Thymus (tissue), 14 donors: ENCODE measurements at places on chromosomes 4 and X. TPM values are rescaled to one million over a fixed set of nuclear protein-coding genes. Genes with fewer than 3 reads are reported as not detected.

DNA sequence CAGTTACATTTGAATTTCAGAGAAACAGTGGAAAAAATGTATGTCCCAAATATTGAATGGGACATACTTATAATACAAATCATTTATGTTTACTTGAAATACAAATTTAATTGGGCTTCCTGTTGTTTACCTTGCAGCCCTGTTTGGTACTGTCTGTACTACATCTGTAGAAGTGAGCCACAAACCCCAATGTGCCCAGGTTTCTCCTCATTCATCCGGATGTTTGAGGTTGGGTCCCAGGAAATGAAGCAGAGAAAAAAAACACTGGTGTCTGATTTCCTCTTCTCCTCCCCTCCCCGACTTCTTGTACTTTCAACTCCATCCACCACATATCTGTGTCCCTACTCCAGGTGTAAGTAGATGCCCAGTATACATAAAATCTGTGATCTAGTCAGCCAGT is 27.1 kb upstream of the SCRG1 start:
- DNase-seq: no peak

GRCh38 chrX:130079824-130080406 is 30.4 kb downstream of the ELF4 start:
- no peak for DNase-seq

DNA sequence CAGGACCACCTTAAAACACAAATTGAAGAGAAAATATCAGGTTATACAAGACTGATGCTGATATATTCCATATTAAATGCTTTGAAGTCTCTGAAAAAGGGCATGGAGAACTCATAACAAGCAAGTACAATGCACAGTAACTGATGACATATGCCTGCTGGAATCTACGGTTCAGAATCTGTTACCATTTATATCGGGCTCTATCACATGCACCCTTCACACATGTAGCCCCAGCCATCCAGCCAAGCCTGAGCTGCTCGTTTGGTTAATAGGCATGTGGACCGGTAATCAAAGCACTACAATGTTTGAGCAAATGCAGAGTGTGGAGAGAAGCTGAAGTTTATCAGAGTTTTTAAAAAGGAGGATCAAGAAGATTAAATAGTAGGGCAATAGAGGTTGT is 11.8 kb downstream of the COMMD8 start:
- no peak for DNase-seq

DNA sequence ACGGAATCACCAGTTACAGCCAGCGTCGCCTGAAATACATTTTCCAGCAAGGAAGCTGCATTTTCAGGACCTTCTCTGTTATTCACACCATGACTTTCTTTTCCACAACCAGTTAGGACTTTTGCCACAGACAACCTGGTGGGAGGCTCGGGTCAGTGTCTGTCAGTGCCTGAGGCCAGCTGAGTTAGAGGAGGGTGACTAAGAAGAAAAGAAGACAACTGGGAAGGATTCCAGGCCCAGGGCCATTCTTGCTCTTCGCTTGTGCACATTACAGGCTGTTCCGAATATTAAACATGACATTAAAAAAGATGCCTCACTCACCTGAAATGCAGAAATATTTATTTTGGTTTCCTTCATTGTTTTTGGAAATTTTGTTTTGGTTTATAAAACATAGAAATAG is 21.4 kb upstream of the CENPU start:
- DNase-seq: no peak

DNA sequence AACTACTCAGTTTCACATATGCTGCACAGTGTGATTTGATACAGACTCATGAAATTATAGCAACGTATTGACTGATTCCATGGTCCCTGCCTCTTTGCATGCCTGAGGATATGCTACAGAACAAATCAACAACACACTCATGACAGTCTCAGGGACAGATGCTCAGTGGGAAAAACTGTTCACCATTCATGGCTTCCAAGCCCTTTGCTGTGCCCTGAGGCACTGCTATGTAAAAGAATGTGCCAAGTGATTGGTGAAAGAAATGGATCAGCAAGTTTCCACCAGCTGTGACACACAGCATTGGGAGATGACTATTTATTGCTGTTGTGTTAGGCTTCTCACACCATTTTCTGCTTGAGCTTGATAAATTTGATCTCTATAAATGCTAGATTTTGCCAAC is 825.6 kb upstream of the INTU start:
- no peak for DNase-seq

GRCh38 chr4:72895408-72895807 is 174.1 kb downstream of the COX18 start:
- DNase-seq: no peak

- no peak for DNase-seq
Measured at GRCh38 chr4:185772391-185773093, 39.5 kb downstream of the SORBS2 start.

DNA sequence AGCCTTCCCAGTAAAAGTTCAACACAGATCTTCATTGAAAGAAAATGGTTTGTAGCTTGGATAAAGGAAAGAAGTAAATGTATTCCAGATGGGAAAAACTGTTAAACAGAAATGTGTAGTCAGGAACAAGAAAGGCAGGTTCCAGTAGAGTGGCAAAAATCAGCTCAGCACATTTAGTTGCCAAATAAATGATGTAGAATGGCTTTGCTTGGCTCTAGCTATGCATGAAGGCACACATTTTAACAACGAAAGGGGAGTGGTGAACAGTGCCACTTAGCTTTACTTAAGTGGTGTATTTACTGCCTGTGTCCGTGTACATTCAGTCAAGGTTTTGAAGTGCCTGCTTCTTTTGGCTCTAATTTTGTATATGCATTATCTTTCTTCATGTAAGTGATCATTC is 644.5 kb upstream of the ATOH1 start:
- no peak for DNase-seq

BTC gene
- polyA plus RNA-seq: 1.0 TPM

NDNF gene
- polyA plus RNA-seq: 2.8 TPM

- DNase-seq: no peak
Measured at GRCh38 chr4:93996895-93997294, 168.3 kb downstream of the ATOH1 start.
